T-helper 17 cell (primary cell): ENCODE measurements at places on chromosomes 2 and 18.
A peak's percentile ranks its signal among the peaks of the same experiment; 100 is the strongest.

- no peak for DNase-seq
Measured at GRCh38 chr2:181306785-181307184, 150.4 kb upstream of the ITGA4 start.

DNA sequence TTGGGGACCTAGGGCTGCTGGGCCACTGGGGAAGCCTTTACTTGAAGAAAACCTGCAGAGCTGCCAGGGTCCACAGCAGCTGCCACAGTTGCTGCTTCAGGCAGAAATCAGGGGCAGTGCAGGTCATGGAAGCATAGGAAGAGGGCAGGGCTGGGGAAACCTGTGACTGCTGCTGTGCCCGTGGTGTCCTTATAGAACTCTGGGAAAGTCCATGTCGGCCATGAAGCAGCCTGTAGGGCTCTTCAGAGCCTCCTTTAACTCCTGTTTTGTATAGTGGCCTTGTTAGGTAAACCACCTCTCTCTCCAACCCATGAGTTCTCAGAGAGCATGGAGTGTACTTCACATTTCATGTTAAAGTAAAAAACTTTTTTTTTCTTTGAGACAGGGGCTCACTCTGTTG, 62.1 kb downstream of the SMAD4 start:
- no peak for DNase-seq

DNA sequence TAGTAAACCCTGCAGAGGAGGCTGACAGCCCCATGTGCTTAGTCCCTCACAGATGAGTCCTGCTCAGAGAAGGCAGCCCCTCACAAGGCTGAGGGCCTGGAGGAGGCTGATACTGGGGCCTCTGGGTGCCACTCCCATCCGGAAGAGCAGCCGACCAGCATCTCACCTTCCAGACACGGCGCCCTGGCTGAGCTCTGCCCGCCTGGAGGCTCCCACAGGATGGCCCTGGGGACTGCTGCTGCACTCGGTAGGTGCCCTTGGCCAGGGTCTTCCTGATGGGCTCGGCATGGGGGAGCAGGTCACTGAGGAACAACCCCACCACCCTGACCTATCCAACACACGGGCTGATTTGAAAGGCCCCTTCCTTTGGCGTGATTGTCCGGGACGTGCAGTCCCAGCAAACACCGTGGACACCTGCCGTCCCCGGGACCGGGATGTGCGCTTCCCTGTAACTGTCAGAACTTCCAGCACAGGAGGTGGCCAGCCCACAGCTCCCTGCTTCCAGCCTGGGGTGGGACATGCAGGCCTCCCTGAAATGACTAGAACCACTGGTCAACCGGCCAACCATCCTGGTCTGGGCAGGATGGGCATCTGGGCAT, 38.6 kb downstream of the MLPH start:
- DNase-seq, result no peak

- DNase-seq, result no peak
Measured at GRCh38 chr2:11478899-11479605, 13.1 kb upstream of the E2F6 start.

DNA sequence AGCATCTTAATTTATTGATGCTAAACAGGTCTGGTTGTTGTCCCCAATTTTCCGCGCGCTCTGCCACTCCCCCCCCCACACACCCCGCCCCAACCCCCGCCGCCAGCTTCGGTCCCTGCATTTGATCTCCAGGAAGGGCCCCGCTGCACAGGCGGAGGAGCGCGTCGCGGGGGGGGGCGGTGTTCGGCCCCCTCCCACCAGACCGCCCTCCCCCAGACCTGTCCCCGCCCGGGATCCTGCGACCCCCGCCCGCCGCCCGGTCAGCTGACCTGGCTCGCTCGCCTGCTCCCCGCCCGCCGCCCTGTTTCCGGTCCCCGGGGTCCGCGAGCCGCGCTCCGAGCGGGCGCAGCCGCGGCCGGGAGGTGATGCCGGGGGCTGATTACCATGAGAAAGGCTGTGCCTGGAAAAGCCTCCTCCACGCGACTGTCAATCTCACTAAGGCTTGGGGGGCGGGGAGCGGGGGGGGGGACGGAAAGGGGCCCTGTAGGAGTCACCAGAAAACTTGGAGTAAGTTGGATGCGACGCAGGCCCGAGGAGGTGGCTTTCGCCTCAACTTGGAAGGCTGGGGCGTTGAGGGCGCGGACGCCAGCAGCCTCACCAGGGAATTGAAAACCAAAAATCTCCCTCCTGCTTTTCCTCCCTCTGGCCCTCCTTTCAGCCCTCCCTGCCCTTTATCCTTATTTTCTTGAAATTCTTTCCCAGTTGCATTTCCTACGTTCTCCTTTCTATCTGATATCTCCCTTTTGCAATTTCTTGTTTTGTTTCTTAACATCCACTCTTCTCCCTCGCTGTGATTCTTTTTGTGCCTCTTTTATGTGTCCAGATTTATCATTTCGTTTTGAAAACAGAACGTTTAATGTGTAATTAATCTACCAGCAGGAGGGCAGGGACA, 4.4 kb upstream of the ZEB2 start:
- DNase-seq, result peak; percentile 24

DNA sequence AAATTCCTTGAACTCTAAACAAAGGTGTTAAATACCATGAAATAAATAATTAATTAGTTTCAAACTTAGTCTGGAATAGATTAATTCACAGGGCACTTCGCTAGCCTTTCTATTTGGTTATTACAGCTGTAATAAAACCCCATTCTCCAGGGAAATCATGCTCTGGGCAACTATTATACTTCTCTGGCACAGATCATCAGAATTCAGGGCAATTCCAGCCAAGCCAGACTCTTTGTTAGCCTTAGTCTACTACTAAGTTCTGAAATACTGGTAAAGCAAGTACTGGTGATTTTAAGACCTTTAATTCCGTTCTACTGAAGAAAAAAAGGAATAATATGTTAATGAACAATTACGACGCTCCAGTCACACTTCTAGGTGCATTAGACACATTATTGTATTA, 123.4 kb upstream of the PDE1A start:
- DNase-seq, result no peak

- DNase-seq, result no peak
Measured at GRCh38 chr2:240131941-240132650, 4.0 kb downstream of the COPS9 start.

GRCh38 chr2:68774569-68775271, 40.1 kb downstream of the ARHGAP25 start:
- peak; percentile 26 for DNase-seq
